ENCODE measurements at places on chromosomes 7 and 10.

DNA sequence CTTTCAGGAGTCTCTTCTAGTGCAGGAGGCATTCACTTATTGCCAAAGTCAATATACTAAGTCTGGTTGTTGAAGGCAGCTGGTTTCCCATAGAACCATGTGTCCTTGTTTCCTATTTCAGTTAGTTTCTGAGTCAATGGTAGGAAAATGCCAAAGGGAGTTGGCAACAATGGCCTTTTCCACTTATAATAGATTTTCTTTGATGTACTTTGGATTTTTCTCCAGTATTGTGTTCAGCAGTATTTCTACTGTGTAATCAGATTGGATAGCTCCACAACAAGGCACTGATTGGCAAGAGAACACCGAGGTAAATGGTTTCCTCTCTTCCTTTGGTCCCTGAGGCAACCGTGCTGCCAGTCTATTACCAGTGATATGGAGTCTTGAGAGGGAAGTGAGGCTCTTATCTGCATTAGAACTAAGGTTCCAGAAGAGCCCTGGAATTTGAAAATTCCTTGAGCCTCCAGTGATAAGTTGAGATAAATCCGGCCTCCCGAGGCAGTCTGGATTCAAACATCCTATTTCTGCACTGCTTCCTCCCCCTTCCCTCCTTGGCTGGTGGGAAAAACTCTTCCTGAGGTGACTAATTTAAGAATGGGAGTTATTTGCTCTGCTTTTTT, 7.9 kb upstream of the SEPTIN7 start:
- DNase-seq, result no peak

GRCh38 chr10:130054021-130054420, 56.6 kb downstream of the C10orf143 start:
- DNase-seq, result no peak

DNA sequence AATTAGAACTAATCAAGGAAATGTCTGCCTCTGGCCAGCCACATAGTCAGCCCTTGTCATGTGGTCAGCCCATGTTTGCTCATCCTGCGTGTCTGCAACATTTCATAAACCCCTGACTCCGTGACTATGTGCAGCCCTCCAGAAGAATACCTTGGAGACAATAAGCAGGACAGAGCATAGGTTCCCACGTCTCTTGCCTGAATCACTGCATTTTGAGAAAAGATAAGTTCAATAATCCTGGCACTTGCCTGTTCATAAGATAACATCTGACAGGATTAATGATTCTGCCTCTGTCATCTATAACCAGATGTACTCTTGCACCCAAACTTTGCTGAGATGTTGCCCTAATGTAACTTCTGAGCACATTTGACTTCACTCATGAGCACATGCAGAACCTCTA, 78.4 kb downstream of the AKR1D1 start:
- no peak for DNase-seq

GRCh38 chr10:58086763-58087150, 180.9 kb downstream of the IPMK start:
- DNase-seq, result no peak

DNA sequence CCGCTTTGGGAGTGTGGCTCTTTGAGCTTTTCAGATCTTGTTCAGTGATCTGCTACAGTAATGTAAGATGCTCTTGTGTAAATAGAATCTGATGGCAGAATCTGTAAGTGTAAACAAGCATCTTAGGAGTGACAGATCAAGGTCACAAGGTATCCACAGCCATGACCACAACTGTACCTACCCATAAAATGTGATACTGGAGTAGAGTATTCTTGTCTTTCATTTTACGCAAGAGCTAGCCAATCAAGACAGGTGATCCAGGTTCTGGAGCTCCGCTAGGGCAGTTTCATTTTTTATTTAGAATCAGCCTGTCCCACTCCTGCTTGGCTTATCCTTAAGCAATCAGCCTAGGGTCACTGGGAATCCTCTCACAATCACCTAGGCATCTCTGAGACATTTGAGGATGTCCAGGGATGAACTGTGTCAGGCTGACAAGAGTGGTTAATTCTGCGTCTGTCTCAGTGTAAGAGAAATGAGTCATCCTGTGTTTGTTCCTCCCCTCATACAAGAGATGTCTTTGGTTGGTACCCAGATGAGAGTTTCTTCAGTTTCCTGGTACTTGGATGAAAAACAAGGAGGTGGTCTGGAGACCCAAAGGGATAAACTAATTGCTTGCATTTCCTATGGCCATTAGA, 13.6 kb downstream of the ZNF138 start:
- DNase-seq, result no peak

All from GM12891 (cell line).